ENCODE measurements at places on chromosomes 7 and 10. TPM values are rescaled to one million over a fixed set of nuclear protein-coding genes. Genes with fewer than 3 reads are reported as not detected.

VSTM4 gene
- total RNA-seq: 14.0 TPM

GPNMB gene
- 113 TPM for total RNA-seq

GPC2 gene
- 7.4 TPM for total RNA-seq

BAMBI gene
- total RNA-seq: 10.8 TPM

ITIH5 gene
- 20.4 TPM for total RNA-seq

ZNF746 gene
- total RNA-seq: 29.0 TPM

LIPM gene
- total RNA-seq: not detected

AKR1C1 gene
- total RNA-seq: 73.7 TPM

BPGM gene
- total RNA-seq: 9.1 TPM

SNX10 gene
- total RNA-seq: 5.2 TPM

GRCh38 chr10:50216418-50216817 is 34.9 kb downstream of the ASAH2 start:
- H3K27me3 ChIP-seq: no peaks in the 10 kb centered on the region
- H3K4me3 ChIP-seq: no peak overlapping the region
- no peaks in the 10 kb centered on the region for H3K36me3 ChIP-seq
- no peak for DNase-seq
- H3K27ac ChIP-seq: no peak overlapping the region

DNA sequence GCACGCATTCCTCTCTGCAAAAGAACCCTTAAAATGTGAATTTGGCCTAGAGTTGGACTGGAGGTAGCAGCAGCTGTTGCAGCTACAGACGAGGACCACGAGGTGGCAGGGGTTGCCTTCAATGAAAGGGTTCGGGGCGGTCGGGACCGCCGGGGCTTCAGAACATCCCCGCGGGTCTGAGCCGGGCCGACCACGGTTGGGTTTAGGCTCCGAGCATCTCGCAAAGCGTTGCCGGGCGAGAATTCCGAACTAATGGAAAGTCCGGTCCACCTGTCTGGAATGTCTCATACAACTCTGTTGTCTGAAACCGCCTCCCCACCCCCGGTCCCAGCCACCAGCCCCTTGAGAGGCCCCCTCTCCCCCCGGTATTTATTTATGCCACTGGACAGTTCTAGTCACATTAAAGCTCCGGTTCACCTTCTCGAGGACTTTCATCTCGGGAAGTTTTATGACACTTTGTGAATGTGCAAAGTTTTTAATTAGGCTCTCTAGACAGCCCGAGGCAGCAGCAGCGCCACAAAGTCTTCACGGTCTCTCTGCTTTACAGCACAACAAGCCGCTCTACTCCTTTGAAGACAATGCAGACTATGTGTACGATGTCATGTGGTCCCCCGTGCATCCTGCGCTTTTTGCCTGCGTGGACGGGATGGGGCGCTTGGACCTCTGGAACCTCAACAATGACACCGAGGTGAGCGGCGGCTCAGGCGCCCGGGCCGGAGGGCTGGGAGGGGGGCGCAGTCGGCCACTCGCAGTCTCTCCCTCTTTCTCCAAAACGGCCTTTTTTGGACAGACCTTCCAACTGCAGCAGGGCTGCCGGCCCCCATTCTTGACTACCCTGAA is 246.2 kb downstream of the SLC25A13 start:
- no peak for DNase-seq
- H3K27me3 ChIP-seq: no peaks in the 10 kb centered on the region
- H3K4me1 ChIP-seq: peaks cover 10% of the 10 kb centered on the region
- no peak overlapping the region for H3K27ac ChIP-seq
- no peaks in the 10 kb centered on the region for H3K36me3 ChIP-seq
- peak overlapping the region; percentile 58 for H3K4me3 ChIP-seq

DNA sequence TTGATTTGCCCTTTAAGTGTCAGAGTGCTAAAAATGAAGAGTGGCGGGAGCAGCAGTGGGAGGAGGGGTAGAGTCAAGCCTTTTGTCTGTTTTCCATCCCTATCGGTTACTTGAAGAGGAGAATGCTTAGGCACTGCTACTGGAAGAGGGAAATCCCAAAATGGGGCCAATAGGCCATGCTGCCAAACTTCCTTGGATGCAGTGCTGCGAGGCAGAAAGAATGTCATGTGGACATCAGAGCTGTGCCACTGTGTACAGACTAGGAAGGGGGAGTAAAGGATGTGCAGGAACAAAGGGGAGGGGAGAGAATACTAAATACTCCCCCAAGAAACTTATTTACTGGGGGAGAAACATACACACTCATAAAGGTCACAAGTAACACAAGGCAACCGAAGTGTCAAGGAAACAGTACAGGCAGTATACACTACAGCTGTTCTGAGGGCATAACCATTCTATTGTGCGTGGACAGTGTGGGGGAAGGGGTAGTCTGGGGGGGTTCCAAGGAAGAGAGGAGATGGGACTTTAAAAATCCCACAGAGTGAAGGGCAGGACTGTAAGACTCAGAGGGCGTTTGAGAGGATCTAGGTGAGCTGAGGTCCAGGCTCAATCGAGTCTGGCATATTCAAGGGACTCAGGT is 228.7 kb upstream of the PLXNA4 start:
- no peaks in the 10 kb centered on the region for H3K4me1 ChIP-seq
- DNase-seq: no peak

- H3K27ac ChIP-seq: no peak overlapping the region
- no peak for DNase-seq
- H3K4me1 ChIP-seq: peaks cover 14% of the 10 kb centered on the region
- H3K36me3 ChIP-seq: no peaks in the 10 kb centered on the region
- H3K4me3 ChIP-seq: no peak overlapping the region
Observed at GRCh38 chr7:111380945-111381344, 181.3 kb downstream of the IMMP2L start.

DNA sequence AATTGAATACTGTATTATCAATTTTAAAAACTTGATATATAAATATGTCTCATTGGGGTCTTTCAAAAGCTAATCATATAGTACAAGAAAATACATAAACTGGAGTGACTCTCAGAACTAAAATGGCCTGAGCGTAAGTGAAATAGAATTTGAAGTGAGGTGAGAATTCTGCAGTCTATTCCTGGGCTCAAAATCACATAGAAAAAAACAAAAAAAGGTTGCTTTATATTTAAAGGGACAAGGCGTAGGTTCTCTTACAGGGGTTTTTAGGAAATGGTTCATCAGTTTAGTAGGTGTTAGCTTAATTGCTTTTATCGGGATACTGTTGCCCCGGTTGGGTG is 36.7 kb upstream of the PRSS1 start:
- H3K4me1 ChIP-seq: no peaks in the 10 kb centered on the region
- no peak overlapping the region for H3K4me3 ChIP-seq
- no peak for DNase-seq
- no peak overlapping the region for H3K27ac ChIP-seq
- H3K27me3 ChIP-seq: no peaks in the 10 kb centered on the region

GRCh38 chr7:94182066-94182465 is 177.9 kb upstream of the BET1 start:
- no peak overlapping the region for H3K4me3 ChIP-seq
- H3K27ac ChIP-seq: no peak overlapping the region
- H3K27me3 ChIP-seq: no peaks in the 10 kb centered on the region
- DNase-seq: no peak

DNA sequence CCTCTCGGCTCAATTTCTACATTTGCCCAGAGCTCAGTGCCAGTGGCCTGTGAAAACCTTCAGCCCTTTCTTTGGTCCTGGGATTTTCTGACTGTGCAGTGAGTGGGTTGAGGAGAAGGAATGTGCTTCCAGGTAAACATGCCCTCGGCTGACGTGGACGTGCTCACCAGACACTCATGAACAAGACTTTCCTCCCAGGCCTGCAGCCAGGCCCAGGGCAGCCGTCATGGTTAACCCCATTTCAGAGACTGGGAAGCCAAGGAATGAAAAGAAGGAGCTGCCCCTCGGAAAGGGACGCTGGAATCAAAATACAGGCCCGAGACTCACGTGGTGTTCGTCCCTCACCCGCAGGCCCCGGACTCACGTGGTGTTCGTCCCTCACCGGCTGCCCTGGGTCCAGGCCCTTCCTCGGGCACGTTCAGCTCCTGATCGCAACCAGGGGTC is 8.8 kb upstream of the CALML5 start:
- no peaks in the 10 kb centered on the region for H3K36me3 ChIP-seq
- H3K4me1 ChIP-seq: peaks cover 19% of the 10 kb centered on the region
- no peak overlapping the region for H3K27ac ChIP-seq
- no peak for DNase-seq

- H3K27ac ChIP-seq: no peak overlapping the region
- H3K36me3 ChIP-seq: no peaks in the 10 kb centered on the region
- H3K27me3 ChIP-seq: no peaks in the 10 kb centered on the region
Observed at GRCh38 chr10:92989250-92989649, 71.3 kb upstream of the CYP26C1 start.

GRCh38 chr7:88071994-88072714 is 138.1 kb downstream of the ADAM22 start:
- no peaks in the 10 kb centered on the region for H3K27me3 ChIP-seq
- H3K4me1 ChIP-seq: no peaks in the 10 kb centered on the region

- DNase-seq: no peak
- no peaks in the 10 kb centered on the region for H3K36me3 ChIP-seq
- no peak overlapping the region for H3K4me3 ChIP-seq
- no peaks in the 10 kb centered on the region for H3K27me3 ChIP-seq
- no peaks in the 10 kb centered on the region for H3K4me1 ChIP-seq
Observed at GRCh38 chr7:97307521-97308108, 190.1 kb downstream of the SDHAF3 start.

- H3K36me3 ChIP-seq: no peaks in the 10 kb centered on the region
- H3K4me3 ChIP-seq: no peak overlapping the region
- no peaks in the 10 kb centered on the region for H3K27me3 ChIP-seq
- DNase-seq: no peak
Observed at GRCh38 chr7:154837087-154837486, 165.8 kb downstream of the PAXIP1 start.

DNA sequence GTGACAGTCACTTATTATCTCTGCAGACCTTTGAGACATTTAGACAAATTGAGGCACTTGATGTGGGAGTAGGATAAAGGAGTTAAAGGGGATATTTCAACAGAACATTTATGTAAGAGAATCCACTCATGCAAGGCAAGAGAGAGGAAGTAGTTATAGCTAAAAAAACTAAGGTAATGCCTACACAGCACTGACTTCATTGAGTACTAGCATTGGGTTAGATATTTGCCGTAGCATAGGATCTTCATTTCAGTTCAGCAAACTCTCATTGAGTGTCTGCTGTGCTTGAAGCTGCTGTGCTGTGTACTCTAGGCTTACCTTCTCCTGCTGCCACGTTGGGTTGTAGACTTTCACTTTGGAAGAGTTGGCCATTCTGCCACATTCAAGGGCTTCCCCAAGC is 10.5 kb upstream of the ENTPD1 start:
- no peaks in the 10 kb centered on the region for H3K4me1 ChIP-seq
- H3K4me3 ChIP-seq: no peak overlapping the region
- H3K27me3 ChIP-seq: no peaks in the 10 kb centered on the region
- no peaks in the 10 kb centered on the region for H3K36me3 ChIP-seq

GRCh38 chr10:7672341-7673134 is 5.8 kb upstream of the ITIH5 start:
- H3K4me3 ChIP-seq: no peak overlapping the region
- no peaks in the 10 kb centered on the region for H3K36me3 ChIP-seq
- H3K27me3 ChIP-seq: no peaks in the 10 kb centered on the region
- H3K4me1 ChIP-seq: peaks cover 6% of the 10 kb centered on the region
- DNase-seq: no peak

GRCh38 chr7:105806592-105807447 is 69.6 kb downstream of the ATXN7L1 start:
- H3K4me1 ChIP-seq: peaks cover 21% of the 10 kb centered on the region
- no peak overlapping the region for H3K27ac ChIP-seq
- no peak for DNase-seq
- no peaks in the 10 kb centered on the region for H3K36me3 ChIP-seq

DNA sequence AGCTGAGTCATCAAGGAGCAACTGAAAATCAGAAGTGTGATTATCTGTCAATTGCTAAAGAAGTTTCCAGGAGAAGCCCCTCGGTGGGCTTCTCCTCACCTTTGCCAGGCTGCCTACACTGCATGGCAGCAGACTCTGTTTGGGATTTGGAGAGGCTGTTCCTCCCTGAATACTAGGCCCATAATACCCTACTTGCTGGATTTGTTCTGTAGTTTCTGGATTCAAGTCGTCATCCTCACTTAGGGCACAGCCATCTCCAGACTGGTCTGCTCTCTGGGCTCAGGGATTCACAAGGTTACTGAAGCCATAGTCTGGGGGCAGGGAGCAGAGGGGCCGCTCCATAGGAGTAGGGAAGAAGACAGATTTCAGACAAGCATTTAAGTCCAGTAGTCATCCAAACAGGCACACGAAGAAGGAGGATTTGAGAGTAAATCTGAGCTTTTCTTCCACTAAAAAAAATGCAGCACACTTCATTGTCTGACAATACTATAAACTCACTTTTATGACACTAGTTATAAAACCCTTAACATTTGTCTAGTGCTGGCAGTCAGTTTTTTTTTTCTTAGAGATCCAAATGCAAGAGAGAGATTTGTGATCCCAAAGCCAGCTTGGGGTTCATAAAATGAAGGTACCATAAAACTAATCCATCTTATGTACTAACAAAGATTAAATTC is 723.3 kb downstream of the GRID1 start:
- H3K4me1 ChIP-seq: peaks cover 29% of the 10 kb centered on the region
- no peak overlapping the region for H3K27ac ChIP-seq
- no peaks in the 10 kb centered on the region for H3K27me3 ChIP-seq

GRCh38 chr7:15399441-15399840 is 162.4 kb downstream of the AGMO start:
- no peak overlapping the region for H3K4me3 ChIP-seq
- no peaks in the 10 kb centered on the region for H3K4me1 ChIP-seq
- H3K27ac ChIP-seq: no peak overlapping the region
- H3K36me3 ChIP-seq: no peaks in the 10 kb centered on the region
- no peaks in the 10 kb centered on the region for H3K27me3 ChIP-seq

- no peak overlapping the region for H3K27ac ChIP-seq
- no peak overlapping the region for H3K4me3 ChIP-seq
- DNase-seq: no peak
- no peaks in the 10 kb centered on the region for H3K4me1 ChIP-seq
- H3K36me3 ChIP-seq: no peaks in the 10 kb centered on the region
Observed at GRCh38 chr7:34091321-34091917, 186.1 kb downstream of the BMPER start.

- no peak overlapping the region for H3K4me3 ChIP-seq
- no peaks in the 10 kb centered on the region for H3K36me3 ChIP-seq
- H3K4me1 ChIP-seq: no peaks in the 10 kb centered on the region
- no peak for DNase-seq
- H3K27me3 ChIP-seq: no peaks in the 10 kb centered on the region
Observed at GRCh38 chr7:108442039-108442568, 14.1 kb downstream of the NRCAM start.

Data from vagina (tissue), 2 donors.